CD4-positive, alpha-beta T cell treated with Interleukin-2 at 100 ng/mL for 4 hours (primary cell): ENCODE measurements at places on chromosomes 4 and X.

- DNase-seq, result no peak
Measured at GRCh38 chrX:135923353-135923752, 29.8 kb downstream of the SAGE1 start.

GRCh38 chr4:8321771-8322170 is 52.2 kb downstream of the HTRA3 start:
- no peak for DNase-seq

DNA sequence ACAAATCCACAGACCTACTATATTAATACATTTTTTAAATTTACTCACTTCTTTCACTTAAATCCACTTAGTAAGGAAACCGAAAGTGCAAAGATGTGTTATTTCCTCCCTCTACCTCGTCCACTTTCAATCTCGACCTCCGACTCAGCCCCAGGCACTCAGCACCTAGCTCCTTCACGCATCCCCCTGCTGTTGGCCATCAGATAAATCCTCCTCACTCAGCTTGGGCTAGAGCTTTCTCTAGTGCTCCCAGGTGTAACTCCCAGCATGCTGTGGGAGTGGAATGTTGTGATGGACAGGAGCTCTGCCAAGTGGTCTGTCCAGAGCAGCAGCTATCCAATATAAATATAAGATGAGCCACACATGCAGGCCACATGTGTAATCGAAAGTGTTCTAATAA is 26.7 kb upstream of the TEC start:
- peak; percentile 6 for DNase-seq

- no peak for DNase-seq
Measured at GRCh38 chr4:121788896-121789295, 12.2 kb upstream of the EXOSC9 start.

DNA sequence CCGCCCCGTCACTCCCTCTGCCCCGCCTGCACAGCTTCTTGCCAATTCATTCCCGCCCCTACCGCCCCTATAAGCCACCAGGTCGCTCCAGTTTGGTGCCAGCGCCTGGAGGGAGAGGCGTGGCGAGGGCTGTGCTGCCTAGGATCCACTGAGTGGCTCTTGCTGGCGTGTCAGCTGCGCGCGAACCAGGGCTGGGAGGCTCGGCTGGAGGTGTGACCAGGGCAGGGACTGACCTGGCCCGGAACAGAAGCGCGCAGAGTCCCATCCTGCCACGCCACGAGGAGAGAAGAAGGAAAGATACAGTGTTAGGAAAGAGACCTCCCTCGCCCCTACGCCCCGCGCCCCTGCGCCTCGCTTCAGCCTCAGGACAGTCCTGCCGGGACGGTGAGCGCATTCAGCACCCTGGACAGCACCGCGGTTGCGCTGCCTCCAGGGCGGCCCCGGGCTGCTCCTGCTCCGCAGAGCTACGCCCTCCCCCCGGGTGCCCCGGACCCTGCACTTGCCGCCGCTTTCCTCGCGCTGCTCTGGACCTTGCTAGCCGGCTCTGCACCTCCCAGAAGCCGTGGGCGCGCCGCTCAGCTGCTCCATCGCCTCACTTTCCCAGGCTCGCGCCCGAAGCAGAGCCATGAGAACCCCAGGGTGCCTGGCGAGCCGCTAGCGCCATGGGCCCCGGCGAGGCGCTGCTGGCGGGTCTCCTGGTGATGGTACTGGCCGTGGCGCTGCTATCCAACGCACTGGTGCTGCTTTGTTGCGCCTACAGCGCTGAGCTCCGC is at the start of gene GPR78:
Gene GPR78, plus strand, starts transcription at position 72 of the 773 bp plus-strand sequence. Its CDS starts 591 bp downstream, at position 663.
- no peak for DNase-seq
